ENCODE measurements at places on chromosomes 12 and 14. TPM values are rescaled to one million over a fixed set of nuclear protein-coding genes. Genes with fewer than 3 reads are reported as not detected.

DNA sequence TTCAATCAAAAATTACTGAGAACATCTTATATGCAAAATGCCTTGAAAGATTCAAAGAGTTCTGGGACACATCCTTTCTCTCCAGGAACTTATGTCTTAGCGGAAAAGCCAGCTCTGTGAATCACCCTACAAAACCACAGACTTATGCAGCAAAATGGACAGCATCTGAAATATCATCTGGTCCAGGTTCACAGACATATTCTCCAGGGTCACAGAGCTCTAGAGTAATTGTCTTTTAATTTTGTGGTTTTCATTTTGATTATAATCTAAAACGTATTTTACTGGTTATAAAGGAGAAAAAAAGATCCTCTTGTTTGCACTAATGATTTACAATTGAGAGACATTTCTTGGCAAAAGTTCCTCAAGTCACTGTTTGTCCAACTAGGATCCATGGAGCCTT is 246.2 kb downstream of the MSRB3 start:
- no peaks in the 10 kb centered on the region for H3K36me3 ChIP-seq
- no peaks in the 10 kb centered on the region for H3K27me3 ChIP-seq
- no peaks in the 10 kb centered on the region for H3K4me1 ChIP-seq

DNA sequence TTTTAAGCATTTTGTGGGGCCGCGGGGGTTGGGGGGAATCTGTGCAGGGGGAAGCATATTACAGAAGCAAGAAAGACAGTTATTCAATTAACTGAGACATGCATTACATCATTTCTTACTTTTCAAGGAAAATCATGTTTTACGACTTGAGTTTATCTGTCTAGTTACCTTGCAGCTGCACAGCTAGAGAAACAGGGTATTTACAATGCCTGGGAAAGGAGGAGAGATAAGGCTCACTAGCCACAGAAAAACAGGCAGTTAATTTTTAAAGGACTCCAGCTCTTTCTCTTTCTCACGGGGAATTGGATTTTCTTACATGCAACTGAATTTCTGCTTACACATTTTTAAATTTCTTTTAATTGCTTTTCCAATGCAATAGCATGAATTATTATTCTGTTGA is 22.2 kb downstream of the FCF1 start:
- H3K4me1 ChIP-seq = no peaks in the 10 kb centered on the region
- no peak for DNase-seq
- no peaks in the 10 kb centered on the region for H3K27me3 ChIP-seq
- H3K4me3 ChIP-seq = no peak overlapping the region
- no peaks in the 10 kb centered on the region for H3K36me3 ChIP-seq

Gene RNASE13
- total RNA-seq = 0.57 TPM

Gene NFATC4
- total RNA-seq = 6.3 TPM

Gene CD27
- total RNA-seq = 1.5 TPM

Gene CLEC6A
- total RNA-seq = not detected

- H3K27ac ChIP-seq = no peak overlapping the region
- no peak overlapping the region for H3K4me3 ChIP-seq
- no peaks in the 10 kb centered on the region for H3K4me1 ChIP-seq
- DNase-seq = no peak
- no peaks in the 10 kb centered on the region for H3K36me3 ChIP-seq
- no peaks in the 10 kb centered on the region for H3K27me3 ChIP-seq
Measured at GRCh38 chr12:106115440-106115839, 23.3 kb downstream of the NUAK1 start.

GRCh38 chr12:52189376-52190174 is 2.2 kb downstream of the KRT80 start:
- no peak overlapping the region for H3K27ac ChIP-seq
- H3K4me3 ChIP-seq = no peak overlapping the region
- H3K36me3 ChIP-seq = no peaks in the 10 kb centered on the region

Gene TSHR
- total RNA-seq = 0.23 TPM

DNA sequence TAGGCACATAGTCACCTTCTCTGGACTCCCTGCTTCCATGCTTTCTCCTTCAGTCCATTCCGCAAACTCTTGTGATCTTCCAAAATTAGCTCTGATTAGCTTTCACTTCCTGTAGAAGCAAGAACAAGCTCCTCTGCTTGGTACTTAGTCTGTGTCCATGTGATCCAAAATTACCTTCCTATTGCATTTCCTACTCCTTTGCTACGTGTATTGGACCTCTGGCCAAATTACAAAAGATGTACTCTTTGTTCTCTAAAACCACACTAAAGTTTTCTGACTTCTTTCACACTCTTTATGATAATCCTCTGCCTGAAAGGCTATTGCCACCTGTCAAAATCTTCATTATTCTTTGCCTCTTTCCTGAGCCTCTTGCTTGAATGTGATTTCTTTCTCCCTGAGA is 786 bp upstream of the TSFM start:
- no peak for DNase-seq
- H3K4me1 ChIP-seq = no peaks in the 10 kb centered on the region
- no peaks in the 10 kb centered on the region for H3K27me3 ChIP-seq
- no peaks in the 10 kb centered on the region for H3K36me3 ChIP-seq
- no peak overlapping the region for H3K27ac ChIP-seq

Data from prostate gland (tissue), 2 donors.